Renal cortical epithelial cell (primary cell): ENCODE measurements at places on chromosomes 5 and 9. TPM values are rescaled to one million over a fixed set of nuclear protein-coding genes. Genes with fewer than 3 reads are reported as not detected.

Gene MZB1
- total RNA-seq = not detected in 2 replicates

Gene FLT4
- total RNA-seq = 0.35 and 0.55 TPM in 2 replicates

GRCh38 chr9:92794426-92794825, 29.8 kb upstream of the BICD2 start:
- no peak for DNase-seq

GRCh38 chr5:134526483-134527155, 1.1 kb downstream of the JADE2 start:
- DNase-seq = no peak
